ENCODE measurements at places on chromosomes 16 and 17.
A peak's percentile ranks its signal among the peaks of the same experiment; 100 is the strongest.

- DNase-seq: no peak
Observed at GRCh38 chr17:54982399-54982798, 13.8 kb downstream of the STXBP4 start.

DNA sequence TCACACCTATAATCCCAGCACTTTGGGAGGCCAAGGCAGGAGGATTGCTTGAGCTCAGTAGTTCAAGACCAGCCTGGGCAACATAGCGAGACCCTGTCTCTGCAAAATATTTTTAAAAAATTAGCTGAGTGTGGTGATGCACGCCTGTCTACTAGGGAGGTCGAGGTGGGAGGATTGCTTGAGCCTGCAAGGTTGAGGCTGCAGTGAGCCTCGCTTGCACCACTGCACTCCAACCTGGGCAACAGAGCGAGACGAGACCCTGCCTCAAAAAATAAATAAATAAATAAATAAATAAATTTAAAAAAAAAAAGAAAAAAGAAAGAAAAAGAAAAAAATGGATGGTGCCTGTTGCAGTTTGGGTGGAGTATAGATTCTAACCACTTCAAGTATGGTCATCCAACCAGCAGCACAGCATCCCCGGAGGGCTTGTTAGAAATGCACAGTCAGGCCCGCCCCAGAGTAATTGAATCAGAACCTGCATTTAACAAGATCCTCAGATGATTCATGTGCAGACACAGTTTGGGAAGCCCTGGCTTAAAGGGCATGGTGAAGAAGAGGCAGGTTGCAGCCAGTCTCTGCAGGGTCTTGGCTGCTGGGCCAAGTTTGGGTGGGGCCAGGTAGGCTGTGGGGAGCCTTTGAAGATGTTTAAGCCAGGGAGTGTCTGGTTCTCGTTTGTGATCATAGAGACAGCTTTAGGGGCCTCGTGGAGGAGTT, 40.8 kb downstream of the MRC2 start:
- DNase-seq: no peak

DNA sequence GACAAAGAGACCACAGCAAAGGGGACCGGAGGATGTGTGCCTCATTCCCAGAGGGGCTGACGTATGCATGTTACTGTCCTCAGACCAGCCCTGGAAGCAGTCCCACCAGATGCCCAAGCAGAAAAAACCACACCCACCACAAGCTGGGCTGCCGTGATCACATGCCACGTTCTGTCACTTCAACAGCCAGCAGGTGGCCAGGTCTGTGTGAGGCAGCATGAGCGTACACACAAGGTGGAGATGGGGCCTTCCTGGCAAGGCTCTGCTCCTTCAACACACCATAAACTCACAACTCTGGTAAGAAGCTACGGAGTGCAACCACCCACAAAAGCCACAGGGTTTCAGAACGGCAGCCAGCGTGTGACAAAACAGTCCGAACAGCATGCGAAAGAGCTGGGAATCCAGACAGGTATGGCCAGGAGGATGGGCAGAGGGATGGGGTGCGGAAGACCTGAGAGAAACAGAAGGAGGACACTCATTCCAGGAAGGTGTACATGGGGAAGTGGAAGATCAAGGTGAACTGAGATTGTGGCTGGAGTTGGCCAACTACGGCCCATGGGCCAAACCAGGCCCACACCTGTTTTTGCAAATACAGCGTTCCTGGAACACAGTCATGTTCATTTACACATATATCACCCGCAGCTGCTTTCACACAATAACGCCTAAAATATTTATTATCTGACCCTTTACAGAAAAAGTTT, 27.9 kb downstream of the MBTPS1 start:
- no peak for DNase-seq

- DNase-seq: no peak
Observed at GRCh38 chr16:69804297-69804696, 42.2 kb downstream of the WWP2 start.

DNA sequence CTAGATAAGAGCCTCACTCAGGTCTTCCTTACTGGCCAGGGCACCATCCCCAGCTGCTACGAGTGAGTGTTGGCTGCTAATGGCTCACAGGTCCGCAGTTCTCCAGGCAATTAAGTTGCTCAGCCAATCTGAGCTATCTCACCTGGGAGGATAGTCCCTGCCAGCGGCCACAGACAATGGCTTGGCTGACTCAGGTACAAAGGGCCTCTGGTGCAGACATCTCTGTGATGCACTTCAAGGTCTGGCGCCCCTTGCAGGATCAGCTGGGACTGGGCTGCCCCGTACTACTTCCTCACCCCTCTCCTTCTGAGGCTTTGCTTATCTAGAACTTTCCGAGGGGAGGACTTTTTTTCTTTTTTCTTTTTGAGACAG, 49.2 kb upstream of the EMP2 start:
- no peak for DNase-seq

- DNase-seq: no peak
Observed at GRCh38 chr17:57138956-57139576, 54.0 kb downstream of the AKAP1 start.

DNA sequence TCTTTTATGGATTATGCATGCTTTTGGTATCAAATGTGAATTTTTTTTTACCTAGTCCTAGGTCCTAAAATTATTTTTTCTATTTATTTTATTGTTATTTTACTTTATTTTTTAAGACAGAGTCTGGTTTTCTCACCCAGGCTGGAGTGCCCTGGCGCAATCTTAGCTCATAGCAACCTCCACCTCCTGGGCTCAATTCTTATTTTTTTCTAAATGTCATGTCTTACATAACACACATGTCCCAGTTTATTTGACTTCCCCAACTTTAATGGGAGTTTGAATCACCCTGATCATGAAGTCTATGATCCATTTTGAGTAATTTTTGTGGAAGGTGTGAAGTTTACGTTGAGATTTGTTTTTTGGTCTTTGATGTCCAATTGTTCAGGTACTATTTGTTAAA, 3.3 kb upstream of the CCL18 start:
- no peak for DNase-seq

- DNase-seq: no peak
Observed at GRCh38 chr16:15044286-15044685, 11.6 kb downstream of the NTAN1 start.

- no peak for DNase-seq
Observed at GRCh38 chr17:77882040-77882439, 76.5 kb upstream of the TNRC6C start.

DNA sequence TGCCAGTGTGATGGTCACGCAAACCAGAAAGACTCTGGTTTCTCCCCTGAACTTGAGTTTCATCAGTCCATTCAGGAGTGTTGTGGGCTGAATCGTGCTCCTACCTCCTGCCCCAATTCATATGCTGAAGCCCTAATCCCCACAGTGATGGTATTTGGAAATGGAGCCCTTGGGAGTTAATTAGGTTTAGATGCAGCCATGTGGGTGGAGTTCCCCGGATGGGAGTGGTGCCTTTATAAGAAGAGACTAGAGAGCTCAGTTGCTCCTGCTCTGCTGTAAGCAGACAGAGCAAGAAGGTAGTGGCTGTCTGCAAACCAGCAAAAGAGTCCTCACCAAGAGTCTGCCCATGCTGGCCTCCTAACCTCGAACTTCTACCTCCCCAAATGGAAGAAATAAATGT, 160.3 kb upstream of the DYNLRB2 start:
- DNase-seq: no peak

- DNase-seq: no peak
Observed at GRCh38 chr16:56732832-56733231, 2.9 kb downstream of the NUP93 start.

GRCh38 chr16:8721336-8722024, 47.1 kb downstream of the ABAT start:
- DNase-seq: no peak

- DNase-seq: no peak
Observed at GRCh38 chr16:14238756-14239155, 167.6 kb downstream of the MRTFB start.

DNA sequence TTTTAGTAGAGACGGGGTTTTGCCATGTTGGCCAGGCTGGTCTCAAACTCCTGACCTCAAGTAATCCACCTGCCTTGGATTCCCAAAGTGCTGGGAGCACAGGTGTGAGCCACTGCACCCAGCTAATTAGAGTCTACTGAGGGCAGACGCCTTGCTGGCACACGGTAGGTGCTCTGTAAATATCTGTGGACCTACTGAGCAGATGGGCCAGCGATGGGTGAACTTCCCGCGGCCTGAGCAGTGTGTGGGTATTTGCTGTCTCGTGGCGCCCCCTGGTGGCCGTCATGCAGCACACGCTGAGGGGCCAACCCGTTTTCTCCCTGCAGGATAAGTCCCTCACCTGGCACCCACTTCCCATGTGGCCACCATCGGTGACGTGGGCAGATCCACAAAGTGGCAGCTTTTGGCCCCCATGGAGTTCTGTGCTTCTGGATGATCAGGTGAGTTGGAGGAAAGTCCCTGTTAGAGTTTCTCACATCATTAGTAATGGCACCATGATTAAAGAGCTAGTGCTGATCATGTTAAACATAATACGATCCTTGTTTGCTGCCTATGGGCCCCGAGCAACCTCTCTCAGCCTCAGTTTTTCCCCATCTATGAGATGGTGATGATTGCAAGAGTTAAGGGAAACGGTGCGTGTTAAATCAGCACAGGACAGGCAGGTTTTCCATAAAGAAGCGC, 40.7 kb downstream of the ZDHHC7 start:
- peak; percentile 90 for DNase-seq

- DNase-seq: no peak
Observed at GRCh38 chr17:82665891-82666290, 17.6 kb upstream of the WDR45B start.

All from head of caudate nucleus (tissue), 42 donors.